ENCODE measurements at places on chromosomes 5 and 9. TPM values are rescaled to one million over a fixed set of nuclear protein-coding genes. Genes with fewer than 3 reads are reported as not detected.

Gene HRCT1
- not detected for total RNA-seq

Gene TRMO
- total RNA-seq = 24.5 TPM

Gene PROB1
- total RNA-seq = 2.4 TPM

Gene ELAVL2
- not detected for total RNA-seq

- no peak for DNase-seq
Observed at GRCh38 chr9:109632817-109633216, 134.7 kb upstream of the PTPN3 start.

- DNase-seq = no peak
Observed at GRCh38 chr9:111937301-111937700, 40.7 kb downstream of the UGCG start.
